ENCODE measurements at places on chromosomes 7 and 10. TPM values are rescaled to one million over a fixed set of nuclear protein-coding genes. Genes with fewer than 3 reads are reported as not detected.
A peak's percentile ranks its signal among the peaks of the same experiment; 100 is the strongest.

Gene PLEKHA1
- 58.8 TPM for total RNA-seq

Gene CFTR
- total RNA-seq, result not detected

Gene TMEM213
- total RNA-seq, result not detected

Gene NPSR1
- not detected for total RNA-seq

Gene AKR1C1
- total RNA-seq, result 1.6 TPM

Gene GPR26
- not detected for total RNA-seq

Gene SPDYE2B
- total RNA-seq, result not detected

Gene TPST1
- total RNA-seq, result 18.7 TPM

Gene TSPAN33
- not detected for total RNA-seq

Gene ITIH5
- not detected for total RNA-seq

Gene TECPR1
- 84.9 TPM for total RNA-seq

Gene ATP6V1F
- 141 TPM for total RNA-seq

Gene LAMB1
- 703 TPM for total RNA-seq

GRCh38 chr10:73357166-73357565 is 1.5 kb downstream of the CFAP70 start:
- no peak for DNase-seq

DNA sequence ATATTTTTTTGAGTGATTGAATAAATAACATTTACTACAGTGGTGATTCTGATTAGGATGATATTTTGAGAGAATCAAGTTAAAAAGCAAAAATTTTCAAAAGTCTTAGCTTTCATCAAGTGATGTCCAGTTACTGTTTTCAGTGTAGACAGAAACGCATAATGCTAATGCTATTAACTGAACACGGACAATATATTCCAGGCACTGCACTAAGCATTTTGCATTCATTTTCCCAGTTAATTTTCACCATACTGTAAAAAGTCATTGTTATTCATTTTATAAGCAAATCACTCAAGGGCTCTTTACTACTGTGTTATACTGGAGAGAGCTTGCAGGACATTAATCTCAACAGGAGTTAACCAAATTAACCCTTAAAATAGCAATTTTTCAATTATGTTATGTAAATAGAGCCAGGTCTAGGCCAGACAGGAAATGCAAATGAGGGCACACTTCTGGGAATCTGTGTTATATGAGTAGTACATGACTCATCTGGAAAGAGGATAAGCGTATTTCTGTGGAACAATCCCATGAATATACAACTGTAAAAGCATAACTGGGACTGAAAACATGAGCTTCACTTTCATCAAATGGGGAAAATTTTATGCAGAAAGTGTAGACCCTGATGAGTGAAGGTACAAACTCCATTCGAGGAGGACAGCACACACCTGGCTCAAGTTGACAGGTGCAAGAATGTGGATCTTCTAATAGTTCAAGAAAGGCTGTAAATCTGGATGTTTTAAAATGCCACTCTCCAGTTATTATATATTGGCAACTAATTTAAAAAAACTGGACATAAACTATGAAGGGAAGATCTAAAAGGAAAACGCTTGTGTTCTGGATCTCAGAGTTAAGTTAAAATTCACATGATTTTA is 75.4 kb downstream of the ANK3 start:
- peak; percentile 88 for DNase-seq

DNA sequence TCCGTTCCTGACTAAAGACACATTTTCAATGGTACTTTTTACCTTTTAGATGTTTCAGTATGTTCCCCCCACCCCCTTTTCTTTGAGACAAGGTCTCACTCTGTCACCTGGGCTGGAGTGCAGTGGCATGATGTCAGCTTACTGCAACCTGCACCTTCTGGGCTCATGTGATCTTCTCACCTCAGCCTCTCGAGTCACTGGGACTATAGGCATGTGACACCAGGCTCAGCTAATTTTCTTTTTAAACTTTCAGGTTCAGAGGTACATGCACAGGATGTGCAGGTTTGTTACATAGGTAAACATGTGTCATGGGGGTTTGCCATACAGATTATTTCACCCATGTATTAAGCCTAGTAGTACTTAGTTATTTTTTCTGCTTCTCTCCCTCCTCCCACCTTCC is 99.3 kb upstream of the RPA3 start:
- no peak for DNase-seq

DNA sequence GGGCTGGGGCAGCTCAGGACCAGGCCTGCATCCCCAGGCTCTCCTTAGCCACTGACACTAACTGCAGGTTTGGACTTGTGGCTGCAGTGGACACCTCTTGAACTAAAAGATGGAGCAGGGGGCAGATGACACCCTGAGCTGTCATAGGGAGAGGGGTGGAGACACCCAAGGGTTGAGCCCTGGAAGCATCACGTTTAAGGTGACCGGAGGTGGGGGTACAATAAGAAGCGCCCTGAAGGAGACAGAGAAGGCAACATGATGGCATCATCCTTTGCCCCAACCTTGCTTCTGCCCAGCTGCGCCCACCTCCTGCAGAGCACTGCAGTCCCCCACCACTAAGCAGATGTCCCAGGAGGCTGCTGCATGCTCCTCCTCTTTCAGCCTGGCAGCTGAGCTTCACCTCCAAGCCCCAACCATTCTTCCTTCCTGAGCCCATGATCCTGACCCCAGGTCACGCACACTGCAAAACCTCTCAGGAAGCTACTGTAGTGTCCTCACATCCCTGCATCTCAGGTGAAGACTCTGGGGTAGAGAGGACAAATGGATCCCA is 25.5 kb downstream of the OGDHL start:
- no peak for DNase-seq

- no peak for DNase-seq
Observed at GRCh38 chr7:54846273-54846672, 87.3 kb upstream of the SEC61G start.

- peak; percentile 65 for DNase-seq
Observed at GRCh38 chr10:62019685-62020359, 118.3 kb downstream of the ARID5B start.

GRCh38 chr10:32409741-32410140 is 36.2 kb upstream of the CCDC7 start:
- no peak for DNase-seq

- DNase-seq, result no peak
Observed at GRCh38 chr7:31145339-31145738, 93.2 kb downstream of the ADCYAP1R1 start.

DNA sequence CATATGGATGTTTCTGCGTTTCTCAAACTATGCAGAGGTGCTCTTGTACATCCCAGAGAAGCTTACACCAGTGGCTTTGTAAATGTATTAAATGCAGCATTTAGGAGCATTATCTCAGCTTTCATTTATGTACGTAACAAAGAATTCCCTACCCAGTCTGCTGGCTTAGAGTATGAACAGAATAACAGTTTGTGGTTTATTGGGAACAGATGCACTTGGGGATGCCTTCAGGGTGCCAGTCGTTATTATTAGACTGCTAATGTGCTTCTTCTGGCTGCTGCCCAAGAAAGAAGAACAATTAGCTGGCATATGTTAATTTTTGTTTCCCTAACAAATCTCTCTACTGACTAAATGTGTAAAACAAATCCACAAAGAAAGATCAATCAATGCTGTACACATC is 241.9 kb downstream of the FOXP2 start:
- no peak for DNase-seq

DNA sequence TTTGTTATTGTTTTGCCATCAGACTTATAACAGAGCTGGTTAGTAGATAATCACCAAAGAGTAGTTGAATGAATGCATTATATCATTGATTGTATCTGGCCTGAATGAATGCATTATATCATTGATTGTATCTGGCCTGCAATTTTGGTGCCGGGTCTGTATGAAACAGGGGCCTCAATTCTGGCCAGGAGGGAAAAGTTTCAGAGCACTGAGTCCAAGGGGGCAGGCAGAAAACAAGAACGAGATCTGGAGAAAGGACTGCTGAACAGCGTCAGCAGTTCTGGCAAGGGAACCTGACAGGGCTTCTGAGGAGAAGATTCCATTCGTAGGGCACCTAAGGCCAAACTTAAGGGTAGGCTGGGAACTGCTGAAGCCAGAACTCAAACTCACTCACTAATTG is 128.0 kb downstream of the SEMA3C start:
- no peak for DNase-seq

GRCh38 chr10:100827819-100828737 is 82.7 kb downstream of the PAX2 start:
- DNase-seq, result no peak

DNA sequence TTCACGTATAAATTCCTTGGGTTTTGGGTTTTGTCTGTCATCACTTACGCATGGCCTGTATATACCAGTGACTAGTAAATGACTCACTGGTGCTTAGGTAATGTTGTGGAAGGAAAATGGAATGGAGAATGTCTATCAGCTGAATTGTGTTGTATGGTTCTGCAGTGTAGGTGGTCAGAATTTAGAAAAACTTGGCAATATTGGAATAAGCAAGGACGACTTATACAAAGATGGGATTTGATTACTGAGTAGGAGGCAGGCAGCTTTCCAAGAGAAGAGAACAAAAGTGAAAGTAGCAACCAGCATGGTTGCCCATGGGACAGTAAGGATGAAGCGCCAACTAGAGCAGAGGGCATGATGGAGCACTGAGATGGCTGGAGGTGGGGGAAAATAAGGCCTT is 168.6 kb upstream of the CSTF2T start:
- no peak for DNase-seq

GRCh38 chr10:69269761-69270160 is 8.5 kb upstream of the HK1 start:
- DNase-seq, result no peak

GRCh38 chr10:8060010-8060703 is 5.7 kb downstream of the GATA3 start:
- DNase-seq, result peak; percentile 78

DNA sequence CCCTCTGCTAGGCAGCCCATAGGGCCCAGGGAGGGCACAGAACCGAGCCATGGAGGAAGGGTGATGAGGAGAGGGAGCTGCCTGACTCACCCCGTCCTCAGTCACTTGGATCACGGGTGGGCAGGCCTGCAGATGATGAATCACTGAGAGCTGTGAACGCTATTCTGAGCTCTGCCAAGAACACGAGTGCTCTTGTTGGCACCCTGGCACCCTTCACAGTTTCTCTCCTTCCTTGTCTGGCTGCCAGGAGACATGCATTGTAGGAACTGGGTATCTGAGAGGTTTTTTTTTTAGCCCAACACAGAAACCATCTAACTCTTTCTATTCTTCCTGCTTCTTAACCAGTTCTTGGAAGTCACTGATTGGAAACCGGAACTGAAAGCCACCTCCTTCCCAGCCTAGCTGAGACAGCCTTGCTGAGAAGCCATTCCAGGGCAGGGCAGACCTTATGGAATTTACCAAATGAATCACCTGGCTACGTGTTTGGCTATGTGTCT is 82.1 kb downstream of the SLC37A3 start:
- peak; percentile 27 for DNase-seq

- DNase-seq, result no peak
Observed at GRCh38 chr7:50372923-50373322, 68.4 kb downstream of the IKZF1 start.

DNA sequence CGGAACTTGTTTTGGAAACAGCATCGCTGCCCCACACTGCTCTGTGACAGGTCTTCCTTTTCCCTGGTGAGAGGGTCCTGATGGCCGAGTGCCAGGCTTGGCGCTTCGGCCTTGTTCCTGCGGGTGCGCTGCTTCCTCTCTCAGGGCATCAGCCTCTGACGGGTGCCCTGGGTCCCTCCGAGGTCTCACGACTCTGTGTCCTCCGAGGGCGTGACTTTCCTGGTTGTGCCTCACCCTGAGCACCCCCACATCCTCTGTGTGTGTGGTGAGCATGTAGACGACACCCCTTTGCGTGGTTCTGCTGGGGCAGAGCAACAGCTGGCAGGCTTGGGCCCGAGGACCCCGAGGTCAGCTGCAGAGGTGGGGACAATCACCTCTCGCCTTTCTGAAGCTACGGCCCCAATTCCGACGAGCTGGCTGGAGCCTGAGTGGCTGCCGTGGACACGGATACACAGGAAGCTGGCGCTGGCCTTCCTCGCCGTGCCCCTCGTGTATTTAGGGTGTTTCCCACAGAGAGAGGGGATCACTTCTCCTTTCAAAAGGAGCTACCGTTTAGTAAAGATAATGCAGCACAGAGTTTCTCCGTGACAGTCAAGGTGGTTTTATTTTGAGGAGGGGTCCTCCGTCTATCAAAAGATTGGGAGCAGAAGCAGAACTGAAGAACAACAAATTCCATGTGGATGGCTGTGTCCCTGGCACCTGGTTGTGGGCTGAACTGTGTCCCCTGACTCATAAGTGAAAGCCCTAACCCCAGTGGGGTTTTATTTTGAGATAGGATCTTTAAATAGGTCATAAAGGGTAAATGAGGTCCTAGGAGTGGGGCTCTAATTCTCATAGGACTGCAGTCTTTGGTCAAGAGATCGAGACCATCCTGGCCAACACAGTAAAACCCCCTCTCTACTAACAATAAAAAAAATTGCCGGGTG is 36.2 kb upstream of the PITRM1 start:
- no peak for DNase-seq

DNA sequence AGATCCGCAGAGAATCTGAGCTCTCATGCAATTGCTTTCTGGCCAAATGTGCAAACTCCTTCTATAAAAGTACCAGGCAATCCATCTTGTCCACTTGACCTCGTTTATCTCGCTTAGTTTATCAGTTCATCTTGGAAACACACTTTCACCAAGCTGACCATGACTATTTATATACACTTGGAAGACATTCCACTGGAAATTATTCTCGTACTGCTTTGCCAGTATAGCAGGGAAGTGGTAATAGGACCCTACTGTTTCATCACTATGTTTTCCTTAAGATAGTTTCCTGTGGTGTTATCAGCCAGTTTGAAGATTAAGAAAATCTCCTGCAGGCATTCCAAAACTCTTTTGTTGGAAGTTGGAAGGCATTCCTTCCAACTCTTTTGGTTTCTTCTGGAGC is 115.3 kb upstream of the FAM171A1 start:
- DNase-seq, result no peak

DNA sequence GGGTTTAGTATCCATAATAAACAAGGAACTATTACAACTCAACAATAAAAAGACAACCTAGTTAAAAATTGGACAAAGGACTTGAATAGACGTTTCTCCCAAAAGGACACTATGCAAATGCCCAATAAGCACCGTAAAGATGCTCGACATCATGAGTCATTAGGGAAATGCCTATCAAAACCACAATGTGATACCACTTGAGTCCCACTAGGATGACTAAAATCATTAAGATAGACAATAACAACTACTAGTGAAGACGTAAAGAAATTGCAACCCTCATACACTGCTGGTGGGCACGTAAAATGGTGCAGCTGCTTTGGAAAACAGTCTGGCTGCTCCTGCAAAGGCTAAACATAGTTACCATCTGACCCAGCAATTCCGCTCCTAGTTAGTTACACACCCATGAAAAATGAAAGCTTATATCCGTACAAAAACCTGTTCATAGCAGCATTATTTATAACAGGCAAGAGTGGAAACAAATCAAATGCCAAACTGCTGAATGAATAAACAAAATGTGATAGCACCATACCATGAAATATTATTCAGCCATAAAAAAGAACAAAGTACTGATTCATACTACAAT is 17.3 kb downstream of the CCDC3 start:
- DNase-seq, result no peak

Data from endothelial cell of umbilical vein (primary cell).